ENCODE measurements at places on chromosomes 13 and 19.
A peak's percentile ranks its signal among the peaks of the same experiment; 100 is the strongest.

- peak; percentile 63 for DNase-seq
Measured at GRCh38 chr19:40716031-40716481, 630 bp downstream of the COQ8B start.

- no peak for DNase-seq
Measured at GRCh38 chr13:44815623-44816022, 173.6 kb downstream of the NUFIP1 start.

GRCh38 chr19:16943942-16944625 lies 55.3 kb downstream of the F2RL3 start:
- no peak for DNase-seq

GRCh38 chr13:102212729-102213128 lies 189.1 kb downstream of the FGF14 start:
- no peak for DNase-seq

- no peak for DNase-seq
Measured at GRCh38 chr13:61728471-61728870, 312.8 kb upstream of the PCDH20 start.

- DNase-seq, result no peak
Measured at GRCh38 chr13:67048084-67048820, 181.9 kb downstream of the PCDH9 start.

- DNase-seq, result no peak
Measured at GRCh38 chr19:17058236-17058635, 17.0 kb downstream of the HAUS8 start.

GRCh38 chr19:2261438-2262172 lies 5.4 kb upstream of the JSRP1 start:
- DNase-seq, result no peak

DNA sequence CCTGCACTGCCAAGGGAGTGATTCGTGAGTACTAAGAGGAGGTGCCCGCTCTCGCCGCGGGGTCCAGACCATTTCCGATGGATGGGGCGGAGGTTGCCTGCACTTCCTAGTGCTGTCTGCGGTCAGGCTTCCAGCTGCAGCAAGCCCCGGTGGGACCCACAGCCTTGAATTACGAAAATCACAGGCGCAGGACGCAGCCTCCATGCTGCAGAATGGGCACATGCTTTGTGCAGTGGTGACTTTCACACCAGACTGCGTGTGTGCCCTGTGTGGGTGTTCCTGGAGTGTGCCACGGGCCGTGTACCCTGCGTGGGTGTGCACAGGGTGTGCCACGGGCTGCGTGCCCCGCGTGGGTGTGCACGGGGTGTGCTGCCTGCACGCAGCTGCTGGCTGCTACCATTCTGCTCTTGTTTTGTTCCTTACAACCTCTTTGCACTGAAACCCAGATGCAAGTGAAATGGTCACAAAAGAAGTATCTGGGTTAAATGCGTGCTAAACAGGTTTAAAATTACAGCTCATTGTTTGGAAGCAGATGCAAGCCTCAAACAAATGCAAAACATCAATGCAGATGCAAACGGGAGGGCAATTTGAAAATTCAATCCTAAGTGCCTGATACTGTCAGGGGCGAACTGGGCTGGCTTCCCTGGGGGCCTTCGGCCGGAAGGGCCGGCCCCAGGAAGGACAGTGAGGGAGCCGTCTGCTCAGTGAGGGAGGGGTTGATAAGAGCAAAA lies 221.2 kb upstream of the SOX1 start:
- no peak for DNase-seq

- DNase-seq, result no peak
Measured at GRCh38 chr13:73935991-73936390, 198.2 kb downstream of the KLF12 start.

DNA sequence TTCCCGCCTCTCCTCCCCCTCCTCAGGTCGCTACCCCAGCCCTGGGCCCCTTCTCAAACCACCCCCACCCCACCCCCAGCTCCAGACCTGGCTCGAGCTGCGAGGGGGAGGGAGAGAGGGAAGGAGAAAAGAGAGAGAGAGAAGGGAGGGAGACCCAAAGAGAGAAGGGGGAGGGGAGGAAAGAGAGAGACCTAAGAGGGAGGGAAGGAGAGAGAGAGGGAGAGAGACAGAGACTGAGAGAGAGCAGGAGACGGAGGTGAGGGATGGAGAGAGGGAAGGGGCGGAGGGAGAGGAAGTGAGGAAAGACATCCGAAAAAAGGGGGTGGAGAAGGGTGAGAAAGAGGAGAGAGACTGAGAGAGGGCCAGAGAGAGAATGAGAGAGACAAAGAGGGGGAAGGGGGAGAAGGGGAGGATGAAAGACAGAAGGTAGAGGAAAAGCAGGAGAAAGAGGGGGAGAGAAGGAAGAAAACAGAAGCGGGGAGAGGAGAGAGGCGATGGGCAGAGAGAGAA lies 2.0 kb upstream of the SPACA6 start:
- DNase-seq, result no peak
